ENCODE measurements at places on chromosomes 2 and 18. TPM values are rescaled to one million over a fixed set of nuclear protein-coding genes. Genes with fewer than 3 reads are reported as not detected.

The WNT6 gene
- total RNA-seq = 0.82 TPM

The FARP2 gene
- total RNA-seq = 69.4 TPM

The MFSD2B gene
- total RNA-seq = 2.2 TPM

The IL36G gene
- not detected for total RNA-seq

The CHCHD5 gene
- 23.1 TPM for total RNA-seq

The CXCR1 gene
- 1.4 TPM for total RNA-seq

The ZRANB3 gene
- total RNA-seq = 13.0 TPM

The RAB10 gene
- total RNA-seq = 65.4 TPM

The GNAL gene
- total RNA-seq = 1.8 TPM

The RAB1A gene
- total RNA-seq = 87.2 TPM

The SEC11C gene
- total RNA-seq = 16.9 TPM

The SCYGR3 gene
- not detected for total RNA-seq

The KCNG2 gene
- total RNA-seq = 1.4 TPM

The VWA3B gene
- 0.18 TPM for total RNA-seq

All from metanephros (tissue), 2 donors.